Frontal cortex (tissue), 4 donors: ENCODE measurements at places on chromosomes 12 and 14.

DNA sequence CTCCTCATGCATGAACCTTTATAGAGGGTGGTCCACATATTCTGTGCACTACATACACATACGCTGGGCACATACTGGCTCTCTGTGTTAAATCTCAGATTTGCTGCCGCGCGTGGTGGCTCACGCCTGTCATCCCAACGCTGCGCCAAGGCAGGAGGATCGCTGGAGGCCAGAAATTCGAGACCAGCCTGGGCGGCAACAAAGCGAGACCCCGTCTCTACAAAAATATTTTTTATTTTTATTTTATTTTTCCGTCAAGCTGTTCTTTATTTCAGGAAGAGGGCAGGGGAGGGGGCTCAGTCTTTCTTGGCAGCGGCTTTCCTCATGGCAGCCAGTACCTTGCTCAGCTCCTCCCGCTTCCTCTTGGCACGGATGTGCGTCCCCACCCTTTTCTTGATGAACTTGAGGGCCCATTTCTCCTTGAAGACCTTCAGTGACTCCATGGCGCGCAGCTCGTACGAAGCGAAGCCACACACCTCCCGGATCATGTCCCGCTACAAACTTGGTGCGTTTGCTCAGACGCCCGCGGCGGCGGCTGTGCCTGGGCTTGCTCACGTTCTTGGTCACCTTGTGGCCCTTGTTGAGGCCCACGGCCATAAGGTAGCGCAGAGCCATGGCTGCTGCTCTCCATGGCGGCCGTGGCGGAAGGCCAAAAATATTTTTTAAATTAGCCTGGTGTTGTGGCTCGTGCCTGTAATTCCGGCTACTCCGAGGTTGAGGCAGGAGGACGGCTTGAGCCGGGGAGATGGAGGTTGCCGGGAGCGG is 3.2 kb downstream of the DCAF4 start:
- DNase-seq = no peak

GRCh38 chr12:23221066-23221465 is 596.1 kb downstream of the ETNK1 start:
- DNase-seq = no peak

DNA sequence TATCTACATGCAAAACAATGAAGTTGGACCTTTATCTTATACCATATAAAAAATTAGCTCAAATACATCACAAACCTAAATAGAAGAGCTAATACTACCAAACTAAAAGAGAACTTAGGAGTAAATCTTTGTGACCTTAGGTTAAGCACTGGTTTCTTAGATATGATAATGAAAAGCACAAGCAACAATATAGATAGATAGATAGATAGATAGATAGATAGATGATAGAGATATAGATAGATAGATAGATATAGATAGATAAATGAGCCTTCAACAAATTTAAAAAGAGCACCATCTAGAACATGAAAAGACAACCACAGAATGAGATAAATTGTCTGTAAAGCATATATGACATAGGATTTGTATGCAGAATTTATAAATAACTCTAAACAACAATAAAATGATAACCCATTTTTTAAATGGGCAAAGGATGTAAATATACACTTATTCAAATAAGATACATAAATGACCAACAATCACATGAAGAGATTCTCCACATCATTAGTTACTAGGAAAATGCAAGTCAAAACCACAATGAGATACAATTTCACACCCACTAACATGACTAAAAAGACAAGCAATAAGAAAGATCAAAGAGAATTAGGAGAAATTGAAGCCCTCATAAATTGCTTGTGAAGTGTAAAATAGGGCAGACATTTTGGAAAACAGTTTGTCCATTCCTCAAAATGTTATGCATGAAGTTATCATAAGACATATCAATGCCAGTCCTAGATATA is 293.7 kb downstream of the BTG1 start:
- no peak for DNase-seq

GRCh38 chr12:112916270-112916669 is 9.5 kb downstream of the OAS1 start:
- DNase-seq = no peak

- DNase-seq = no peak
These were observed 15.0 kb upstream of the RFLNA start for GRCh38 chr12:124279846-124280360.

GRCh38 chr14:33928895-33929294 is 22.0 kb downstream of the EGLN3 start:
- DNase-seq = no peak

DNA sequence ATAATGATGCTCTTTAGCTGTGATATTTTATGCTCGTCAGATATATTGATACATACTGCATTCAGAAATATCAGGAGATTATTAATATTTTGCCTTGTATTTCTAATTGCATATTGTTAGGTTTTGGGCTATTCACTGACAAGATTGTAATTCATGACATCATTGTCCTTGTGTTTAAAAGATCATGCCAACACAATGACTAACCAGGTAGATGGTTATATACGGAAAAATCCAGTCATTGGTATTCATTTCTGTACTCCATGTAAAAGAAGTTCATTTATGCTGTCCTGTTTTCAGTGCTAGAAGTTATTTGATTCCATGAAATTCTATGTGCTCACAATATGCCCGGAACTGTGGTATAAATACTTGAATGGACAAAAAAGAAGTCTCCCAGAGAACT is 107.5 kb downstream of the KITLG start:
- no peak for DNase-seq

GRCh38 chr14:23528555-23528954 is 23.0 kb downstream of the ZFHX2 start:
- DNase-seq = no peak
